ENCODE measurements at places on chromosomes 12 and 14. TPM values are rescaled to one million over a fixed set of nuclear protein-coding genes. Genes with fewer than 3 reads are reported as not detected.

The PTGDR gene
- total RNA-seq, result 0.51 TPM

GRCh38 chr12:105107171-105107493 is 399 bp upstream of the WASHC4 start:
- no peak for DNase-seq

GRCh38 chr14:83779266-83779665 is 1750.7 kb upstream of the FLRT2 start:
- no peak for DNase-seq

GRCh38 chr14:88322504-88323085 is 474 bp downstream of the KCNK10 start:
- no peak for DNase-seq

GRCh38 chr14:20455355-20456300 is 602 bp downstream of the APEX1 start:
- no peak for DNase-seq
